ENCODE measurements at places on chromosomes 3 and 15. TPM values are rescaled to one million over a fixed set of nuclear protein-coding genes. Genes with fewer than 3 reads are reported as not detected.

Gene FBXL22
- polyA plus RNA-seq: 1.0 TPM

Gene CKMT1B
- 2.9 TPM for polyA plus RNA-seq

Gene MITF
- 4.9 TPM for polyA plus RNA-seq

Gene HTD2
- polyA plus RNA-seq: 1.6 TPM

Gene FSD2
- not detected for polyA plus RNA-seq

Gene BUB1B
- polyA plus RNA-seq: 1.4 TPM

Gene NOX5
- 0.29 TPM for polyA plus RNA-seq

Gene FGF12
- 286 TPM for polyA plus RNA-seq

Gene DPPA4
- not detected for polyA plus RNA-seq

Gene LRIG1
- 2.9 TPM for polyA plus RNA-seq

Gene CDHR4
- not detected for polyA plus RNA-seq

Gene NBEAL2
- polyA plus RNA-seq: 20.8 TPM

Gene ARF4
- 443 TPM for polyA plus RNA-seq

Gene PLA2G4D
- 0.07 TPM for polyA plus RNA-seq

Gene UTS2B
- polyA plus RNA-seq: not detected

Gene CLDN18
- polyA plus RNA-seq: 0.03 TPM

Gene CADPS
- 11.2 TPM for polyA plus RNA-seq

Gene RASGRF1
- 0.18 TPM for polyA plus RNA-seq

Gene NMNAT3
- polyA plus RNA-seq: 5.6 TPM

Gene PYDC2
- not detected for polyA plus RNA-seq

Gene TGM5
- polyA plus RNA-seq: not detected

Gene GOLGA8N
- 15.0 TPM for polyA plus RNA-seq

Gene GRK7
- polyA plus RNA-seq: not detected

Gene PRSS50
- 0.20 TPM for polyA plus RNA-seq

Gene DNAH12
- 1.4 TPM for polyA plus RNA-seq

Gene PLD1
- polyA plus RNA-seq: 79.8 TPM

Gene ITIH3
- 9.2 TPM for polyA plus RNA-seq

Gene NR2E3
- polyA plus RNA-seq: 0.77 TPM

Gene EPHA6
- 0.07 TPM for polyA plus RNA-seq

Gene GOLGA8G
- polyA plus RNA-seq: not detected

Gene ANKRD34C
- polyA plus RNA-seq: under 0.01 TPM

Gene HGD
- 0.71 TPM for polyA plus RNA-seq

Gene SERPINI1
- polyA plus RNA-seq: 17.8 TPM

Gene CCR8
- not detected for polyA plus RNA-seq

All from adrenal gland (tissue), 19 donors.